ENCODE measurements at places on chromosomes 1 and 21. TPM values are rescaled to one million over a fixed set of nuclear protein-coding genes. Genes with fewer than 3 reads are reported as not detected.

DNA sequence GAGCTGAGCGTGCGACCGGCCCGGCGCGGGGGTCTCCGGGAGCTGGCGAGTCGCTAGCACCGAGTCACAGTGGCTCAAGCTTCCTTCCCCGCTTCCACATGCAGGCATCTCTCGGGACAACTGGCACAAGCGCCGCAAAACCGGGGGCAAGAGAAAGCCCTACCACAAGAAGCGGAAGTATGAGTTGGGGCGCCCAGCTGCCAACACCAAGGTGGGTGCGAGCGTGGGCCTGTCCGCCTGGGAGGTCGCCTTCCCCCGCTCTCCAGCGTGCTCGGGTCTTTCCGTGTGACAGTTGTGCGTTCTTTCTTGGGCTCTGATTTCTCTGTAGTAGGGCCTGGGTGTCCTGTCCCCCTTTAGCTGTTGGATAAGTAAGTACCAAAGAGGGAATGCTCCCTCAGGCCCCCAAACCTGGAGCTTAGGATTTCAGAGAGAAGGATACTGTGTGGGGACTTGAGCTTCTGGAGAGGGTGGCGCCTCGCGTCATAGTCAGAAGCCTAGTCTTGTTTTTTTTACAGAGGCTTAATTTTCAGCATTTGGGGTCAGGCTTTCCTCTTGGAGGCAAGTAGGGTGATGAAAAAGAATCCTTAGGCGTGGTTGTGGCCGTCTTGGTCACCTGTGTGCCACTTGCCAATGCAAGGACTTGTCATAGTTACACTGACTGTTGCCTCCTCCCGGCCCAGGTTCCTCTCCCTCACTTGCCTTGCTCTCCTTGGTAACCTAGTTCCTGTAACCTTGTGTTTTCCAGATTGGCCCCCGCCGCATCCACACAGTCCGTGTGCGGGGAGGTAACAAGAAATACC is 790 bp downstream of the RPS8 start:
- peak; percentile 34 for DNase-seq

- DNase-seq = no peak
Measured at GRCh38 chr1:244102046-244102445, 51.0 kb downstream of the ZBTB18 start.

- no peak for DNase-seq
Measured at GRCh38 chr21:20811702-20812101, 186.5 kb upstream of the NCAM2 start.

DNA sequence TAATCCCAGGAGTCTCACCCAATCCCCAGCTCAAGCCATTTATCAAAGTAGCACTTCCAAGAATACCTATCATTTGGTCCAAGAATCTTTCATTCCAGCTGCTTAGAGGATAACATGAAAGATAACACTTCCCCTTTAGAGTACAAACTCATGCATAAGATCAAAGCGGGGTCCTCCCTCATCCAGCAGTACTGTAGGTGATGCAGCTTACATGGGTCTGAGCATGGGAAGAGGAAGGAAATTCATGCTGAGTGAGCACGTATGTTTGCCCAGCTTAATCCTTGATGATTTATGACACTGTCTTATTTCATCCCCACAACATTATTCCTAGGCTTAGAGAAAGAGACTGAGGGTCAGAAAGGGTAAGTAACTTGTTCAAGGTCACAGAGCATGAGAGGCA is 167.1 kb upstream of the GJB5 start:
- DNase-seq = no peak

DNA sequence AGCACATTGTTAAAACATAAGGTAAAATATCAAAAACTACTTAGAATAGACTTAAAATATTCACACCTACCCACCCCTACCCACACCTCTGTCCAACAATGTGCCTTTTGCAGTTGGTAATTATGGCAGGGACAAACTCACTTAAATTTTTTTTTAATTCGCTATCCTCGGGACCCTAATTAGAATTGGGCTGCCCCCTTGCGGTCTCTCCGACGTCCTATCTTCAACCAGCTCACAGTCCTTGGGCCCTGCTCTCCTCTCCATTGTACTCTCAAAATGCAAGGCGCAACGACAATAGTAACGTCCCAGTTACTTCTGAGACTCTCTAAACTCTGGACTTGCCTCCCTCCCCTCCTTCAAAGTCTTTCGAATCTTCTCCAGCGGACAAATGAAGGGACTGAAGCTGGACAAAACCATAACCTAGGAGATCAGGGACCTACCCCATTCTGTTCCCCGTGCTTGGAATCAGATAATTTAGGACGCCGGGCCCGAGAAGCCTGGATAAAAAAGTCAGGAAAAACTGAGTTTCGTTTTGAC is 1.1 kb upstream of the CIART start:
- peak; percentile 70 for DNase-seq

- no peak for DNase-seq
Measured at GRCh38 chr1:41468122-41468762, 16.2 kb downstream of the EDN2 start.

- DNase-seq = peak; percentile 54
Measured at GRCh38 chr1:3410142-3410925, 44.1 kb upstream of the ARHGEF16 start.

GRCh38 chr1:89637496-89637895 is 4.6 kb downstream of the LRRC8C start:
- DNase-seq = no peak

DNA sequence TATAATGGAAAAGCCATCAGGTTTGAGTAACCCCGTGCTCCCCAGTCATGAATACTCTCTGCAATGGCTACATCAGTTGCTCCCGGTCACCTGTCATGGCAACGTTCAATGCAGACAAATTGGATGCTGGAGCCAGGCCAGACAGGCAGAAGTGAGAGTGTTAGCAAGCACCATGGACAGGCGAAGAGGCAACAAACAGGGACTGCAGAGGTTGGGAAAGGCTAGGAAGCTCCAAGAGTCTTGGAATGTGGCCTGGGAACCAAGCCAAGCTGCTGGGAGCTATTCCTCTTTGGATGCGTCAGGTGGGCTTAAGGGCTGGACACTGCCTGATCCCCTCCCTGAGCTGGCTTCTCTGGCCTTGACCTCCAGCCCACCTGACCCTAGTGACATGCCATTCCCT is 102.9 kb downstream of the ACTL8 start:
- no peak for DNase-seq

GRCh38 chr1:223628233-223629125 is 37.0 kb downstream of the CAPN8 start:
- peak; percentile 6 for DNase-seq

- peak; percentile 38 for DNase-seq
Measured at GRCh38 chr1:17633654-17634053, 94.2 kb downstream of the ARHGEF10L start.

DNA sequence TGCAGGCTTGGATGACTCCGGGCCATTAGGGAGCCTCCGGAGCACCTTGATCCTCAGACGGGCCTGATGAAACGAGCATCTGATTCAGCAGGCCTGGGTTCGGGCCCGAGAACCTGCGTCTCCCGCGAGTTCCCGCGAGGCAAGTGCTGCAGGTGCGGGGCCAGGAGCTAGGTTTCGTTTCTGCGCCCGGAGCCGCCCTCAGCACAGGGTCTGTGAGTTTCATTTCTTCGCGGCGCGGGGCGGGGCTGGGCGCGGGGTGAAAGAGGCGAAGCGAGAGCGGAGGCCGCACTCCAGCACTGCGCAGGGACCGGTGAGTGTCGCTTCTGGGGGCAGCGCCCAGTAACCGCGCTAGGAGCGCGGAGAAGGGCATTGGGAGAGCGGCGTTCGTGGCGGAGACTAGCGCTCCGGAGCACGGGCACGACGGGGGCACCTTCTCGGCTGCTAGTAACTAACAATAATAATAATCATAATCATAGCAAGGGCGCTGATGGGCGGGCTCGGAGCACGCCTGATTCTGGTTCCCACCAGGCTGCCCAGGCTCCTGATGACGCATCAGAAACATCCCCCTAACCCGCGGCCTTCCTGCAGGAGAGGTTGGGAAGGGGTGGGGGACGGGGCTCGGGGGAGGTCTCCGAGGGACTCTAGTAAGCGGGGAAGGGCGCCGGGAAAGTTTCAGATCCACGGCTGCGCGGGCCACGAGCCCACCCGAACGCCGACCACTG is at the start of gene MX1:
TSS of gene MX1 (plus strand) at position 286 of the 722 bp plus-strand sequence. CDS start 5,832 bp downstream, outside the sequence.
- no peak for DNase-seq

- peak; percentile 54 for DNase-seq
Measured at GRCh38 chr1:237562242-237562823, 328.4 kb downstream of the ZP4 start.

GRCh38 chr1:193769651-193770050 is 583.2 kb upstream of the B3GALT2 start:
- no peak for DNase-seq

DNA sequence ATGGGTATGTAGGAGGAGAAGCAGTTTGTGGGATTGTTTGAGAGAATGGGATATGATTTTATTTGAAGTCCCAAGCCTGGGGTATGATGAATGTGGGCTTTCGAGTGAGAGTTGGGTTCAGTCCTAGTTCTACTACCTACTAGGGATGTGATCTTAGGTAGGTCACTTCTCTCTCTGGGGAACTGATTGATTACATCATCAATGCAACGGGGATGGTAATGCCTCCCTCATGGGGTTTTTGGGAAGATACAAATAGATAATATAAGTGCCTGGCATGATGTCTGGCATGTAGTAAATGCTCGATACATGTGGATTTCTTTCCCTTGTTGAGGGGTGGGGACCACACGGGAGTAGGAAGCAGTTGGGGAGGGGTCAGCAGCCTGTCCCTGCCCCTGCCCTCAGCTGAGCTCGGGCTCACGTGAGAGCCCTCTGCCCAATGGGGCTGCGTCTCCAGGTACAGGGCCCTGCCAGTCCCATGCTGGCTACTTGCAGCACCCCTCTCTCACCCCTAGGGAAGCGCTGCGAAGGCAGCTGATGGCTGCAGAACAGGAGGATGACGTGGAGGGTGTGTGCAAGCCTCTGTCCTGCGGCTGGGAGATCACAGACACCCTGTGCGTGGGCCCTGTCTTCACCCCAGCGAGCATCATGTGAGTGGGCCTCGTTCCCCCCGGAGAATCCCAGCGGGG is 38.7 kb downstream of the AZIN2 start:
- DNase-seq = no peak

DNA sequence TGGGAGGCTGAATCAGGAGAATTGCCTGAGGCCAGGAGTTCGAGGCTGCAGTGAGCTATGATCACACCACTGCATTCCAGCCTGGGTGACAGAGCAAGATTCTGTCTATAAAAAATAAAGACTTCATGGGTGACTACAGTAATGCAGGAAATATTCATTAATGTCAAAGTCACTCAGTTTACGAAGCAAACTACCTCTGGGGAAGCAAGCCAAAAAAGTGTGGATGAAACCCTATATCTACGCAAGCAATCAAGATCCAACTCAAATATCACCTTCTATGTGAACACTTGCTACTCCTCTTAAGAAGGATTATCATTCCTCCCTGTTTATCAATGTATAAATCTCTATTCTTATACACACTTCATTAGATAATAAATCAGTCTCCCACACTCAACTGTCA is 434.8 kb downstream of the SETD4 start:
- DNase-seq = no peak

DNA sequence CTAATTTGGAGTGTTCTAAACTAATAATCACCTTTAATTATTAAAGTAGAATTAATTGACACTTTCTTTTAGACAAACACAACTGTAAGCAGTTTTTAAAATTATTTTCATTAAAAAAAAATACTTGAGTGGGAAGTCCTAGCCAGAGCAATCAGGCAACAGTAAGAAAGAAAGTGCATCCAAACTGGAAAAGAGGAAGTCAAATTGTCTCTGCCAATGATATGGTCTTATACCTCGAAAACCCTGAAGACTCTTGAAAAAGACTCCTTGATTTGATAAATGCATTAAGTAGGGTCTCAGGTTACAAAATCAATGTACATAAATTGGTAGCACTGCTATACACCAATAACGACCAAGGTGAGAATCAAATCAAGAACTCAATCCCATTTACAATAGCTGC is 83.0 kb upstream of the GADD45A start:
- DNase-seq = no peak

- no peak for DNase-seq
Measured at GRCh38 chr1:186202271-186202764, 172.7 kb downstream of the TPR start.

- peak; percentile 71 for DNase-seq
Measured at GRCh38 chr1:91830242-91831131, 55.5 kb downstream of the TGFBR3 start.

DNA sequence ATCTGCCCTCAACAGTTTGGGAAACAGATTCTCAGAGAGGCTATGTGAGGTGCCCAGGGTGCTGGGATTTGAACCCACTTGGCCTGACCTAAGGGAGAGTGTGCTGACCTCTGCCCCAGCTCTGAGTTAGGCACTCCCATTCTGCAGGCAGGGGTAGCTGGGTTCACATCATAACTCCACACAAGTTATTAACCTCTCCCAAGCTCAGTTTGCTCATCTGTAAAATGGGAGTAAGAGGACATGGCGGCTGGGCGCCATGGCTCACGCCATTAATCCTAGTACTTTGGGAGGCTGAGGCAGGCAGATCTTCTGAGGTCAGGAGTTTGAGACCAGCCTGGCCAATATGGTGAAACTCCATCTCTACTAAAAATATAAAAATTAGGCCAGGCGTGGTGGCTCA is 8.9 kb upstream of the SLC25A33 start:
- DNase-seq = no peak

- peak; percentile 23 for DNase-seq
Measured at GRCh38 chr1:26387447-26387846, 14.9 kb upstream of the ZNF683 start.

DNA sequence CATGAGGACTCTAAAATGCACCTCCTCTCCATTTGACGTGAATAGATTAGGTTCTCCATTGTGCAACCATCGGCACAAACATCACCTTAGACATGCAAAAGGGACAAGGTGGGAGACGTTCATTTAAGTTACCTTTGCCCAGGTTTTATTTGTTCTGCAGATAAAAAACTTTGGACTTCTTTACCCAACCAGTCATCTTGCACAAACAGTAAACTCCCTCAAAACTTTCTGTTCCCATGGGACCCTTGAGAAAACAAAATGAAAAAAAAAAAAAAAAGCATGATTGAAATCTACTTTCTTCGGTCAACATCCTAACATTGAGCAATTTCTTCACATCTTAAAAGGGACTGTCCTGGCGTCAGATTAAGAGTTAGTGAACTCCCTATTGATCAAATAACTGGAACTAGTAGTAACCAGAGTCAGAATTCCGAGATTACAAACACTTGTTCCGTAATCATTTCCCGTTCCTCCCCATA is 31.4 kb upstream of the PROX1 start:
- DNase-seq = no peak

GRCh38 chr1:101130673-101131072 is 105.1 kb upstream of the DPH5 start:
- peak; percentile 79 for DNase-seq

DNA sequence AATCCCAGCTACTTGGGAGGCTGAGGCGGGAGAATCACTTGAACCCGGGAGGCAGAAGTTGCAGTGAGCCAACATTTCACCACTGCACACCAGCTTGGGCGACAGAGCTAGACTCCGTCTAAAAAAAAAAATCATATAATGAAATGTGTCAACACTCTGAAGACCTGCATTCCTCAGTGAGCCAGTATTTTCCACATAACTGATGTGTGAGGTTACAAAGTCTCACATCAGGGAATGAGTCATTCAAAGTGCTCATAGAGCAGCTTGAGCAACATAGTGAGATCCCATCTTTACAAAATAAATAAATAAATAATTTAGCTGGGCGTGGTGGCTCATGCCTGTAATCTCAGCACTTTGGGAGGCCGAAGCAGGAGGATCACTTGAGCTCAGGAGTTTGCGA is 65.5 kb downstream of the CASZ1 start:
- DNase-seq = peak; percentile 53

Gene C1orf159
- total RNA-seq = 19.1 TPM

Gene NUCKS1
- 109 TPM for total RNA-seq

Gene TLR5
- total RNA-seq = not detected

Gene GPR157
- 6.4 TPM for total RNA-seq

Gene S100A7
- not detected for total RNA-seq

Gene CD48
- not detected for total RNA-seq

Gene GPR25
- not detected for total RNA-seq

Gene KCNH1
- 2.0 TPM for total RNA-seq

Gene SLAMF1
- not detected for total RNA-seq

Gene KIF14
- total RNA-seq = 7.3 TPM
